ENCODE measurements at places on chromosomes 13 and 19.

DNA sequence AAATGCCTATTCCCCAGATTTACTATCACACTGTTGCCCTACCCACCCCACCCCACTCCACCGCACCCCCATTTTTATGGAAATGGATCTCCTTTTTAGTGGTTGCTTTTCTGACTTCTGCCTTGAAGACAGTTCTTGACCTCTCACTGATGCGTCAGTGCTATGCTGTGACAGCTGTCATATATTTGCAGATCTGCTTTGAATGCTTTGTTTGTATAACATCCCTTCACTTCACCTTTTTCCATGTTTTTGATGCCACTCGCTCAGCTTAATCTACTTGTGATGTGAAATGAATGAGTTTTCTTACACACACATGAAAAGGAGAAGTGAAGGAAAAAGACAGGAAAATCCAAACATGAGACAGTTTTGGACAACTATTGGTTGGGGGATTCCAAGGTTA lies 731.0 kb downstream of the SLITRK6 start:
- DNase-seq, result peak; percentile 20

DNA sequence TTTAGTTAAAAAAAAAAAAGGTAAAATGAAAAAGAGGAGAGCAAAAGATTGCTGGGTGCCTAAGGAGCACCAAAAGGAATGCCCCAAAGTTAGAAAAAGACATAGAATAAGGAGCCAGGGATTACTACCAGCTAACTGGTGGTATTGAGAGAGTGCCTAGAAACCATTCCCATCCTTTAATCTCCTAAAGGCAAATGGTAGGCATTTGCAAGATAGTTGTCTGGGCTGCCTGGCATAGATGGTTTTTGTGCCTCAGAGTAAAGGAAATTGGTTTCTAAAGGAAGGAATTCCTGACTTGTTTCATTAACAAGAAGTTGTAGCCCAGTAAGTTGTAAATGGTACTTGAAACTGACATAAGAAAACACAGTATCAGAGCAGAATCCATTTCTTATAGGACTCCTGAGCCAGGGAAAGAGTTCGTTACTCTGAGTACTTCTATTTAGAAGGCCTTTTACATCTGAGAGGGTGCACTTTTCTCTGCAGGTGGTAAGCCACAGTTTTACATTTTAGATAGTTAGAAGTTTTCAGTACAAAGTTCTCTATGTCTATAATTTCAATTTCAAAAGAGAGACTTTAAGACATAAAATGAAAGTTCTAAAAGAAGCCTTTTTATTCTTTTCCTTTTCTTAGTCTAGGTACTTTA lies 92.6 kb downstream of the OLFM4 start:
- DNase-seq, result no peak

DNA sequence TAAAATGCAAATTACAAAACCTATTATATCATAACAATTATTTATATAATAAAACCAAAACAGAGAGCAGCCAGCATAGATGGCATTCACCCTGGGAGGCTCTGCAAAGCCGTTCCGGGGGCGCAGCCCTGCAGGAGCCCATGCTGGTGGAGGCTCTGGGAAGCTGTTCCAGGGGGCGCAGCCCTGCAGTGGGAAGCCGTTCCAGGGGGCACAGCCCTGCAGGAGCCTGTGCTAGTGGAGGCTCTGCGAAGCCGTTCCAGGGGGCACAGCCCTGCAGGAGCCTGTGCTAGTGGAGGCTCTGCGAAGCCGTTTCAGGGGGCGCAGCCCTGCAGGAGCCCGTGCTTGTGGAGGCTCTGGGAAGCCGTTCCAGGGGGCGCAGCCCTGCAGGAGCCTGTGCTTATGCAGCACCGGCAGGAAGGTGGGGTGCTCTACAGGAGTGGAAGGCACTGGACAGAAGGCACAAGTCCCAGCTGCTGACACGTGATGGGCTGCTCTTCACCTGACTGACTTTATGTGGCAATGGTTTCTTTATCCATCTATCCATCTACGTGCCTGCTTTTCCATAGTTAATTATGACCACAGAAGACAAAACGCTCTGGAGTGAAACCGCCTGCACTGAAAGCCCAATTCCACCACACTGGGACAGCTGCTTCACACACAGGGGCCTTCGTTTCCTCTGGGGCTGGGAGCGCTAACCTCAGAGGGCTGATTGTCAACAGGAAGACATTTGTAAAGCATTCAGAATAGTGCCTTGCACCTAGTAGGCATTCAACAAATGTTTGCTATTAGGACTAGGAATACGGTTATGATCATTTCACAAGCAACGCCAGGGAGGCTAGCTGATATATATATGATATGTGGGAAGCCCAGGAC lies 23.7 kb downstream of the PCID2 start:
- no peak for DNase-seq

DNA sequence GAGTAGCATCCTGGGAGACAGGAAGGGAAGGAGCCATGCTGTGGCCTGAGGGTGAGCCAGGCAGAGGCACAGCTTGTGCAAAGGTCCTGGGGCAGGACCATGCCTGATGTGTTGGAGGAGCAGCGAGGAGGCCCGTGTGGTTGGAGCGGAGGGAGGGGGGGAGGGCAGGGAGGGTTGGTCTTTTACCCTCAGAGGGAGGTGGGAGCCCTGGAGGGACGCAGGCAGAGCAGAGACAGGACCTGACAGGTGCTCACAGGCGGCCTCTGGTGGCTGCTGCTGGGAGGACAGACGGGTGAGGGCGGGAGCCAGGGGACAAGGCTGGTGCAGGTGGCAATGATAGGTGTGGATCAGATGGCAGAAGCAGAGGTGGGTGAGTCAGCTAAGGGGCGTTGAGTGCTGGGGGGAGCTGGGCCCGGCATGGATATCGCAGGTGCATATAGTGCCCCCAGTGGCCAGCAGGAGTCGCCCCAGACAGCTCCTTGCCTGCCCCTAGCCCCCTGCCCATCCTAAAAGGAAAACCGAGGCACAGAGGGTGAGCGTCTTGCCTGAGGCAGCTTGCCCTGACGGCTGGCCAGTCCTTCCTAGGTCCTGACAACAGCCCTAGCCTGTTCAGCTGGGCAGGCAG lies 9.8 kb upstream of the GNA15 start:
- peak; percentile 21 for DNase-seq

DNA sequence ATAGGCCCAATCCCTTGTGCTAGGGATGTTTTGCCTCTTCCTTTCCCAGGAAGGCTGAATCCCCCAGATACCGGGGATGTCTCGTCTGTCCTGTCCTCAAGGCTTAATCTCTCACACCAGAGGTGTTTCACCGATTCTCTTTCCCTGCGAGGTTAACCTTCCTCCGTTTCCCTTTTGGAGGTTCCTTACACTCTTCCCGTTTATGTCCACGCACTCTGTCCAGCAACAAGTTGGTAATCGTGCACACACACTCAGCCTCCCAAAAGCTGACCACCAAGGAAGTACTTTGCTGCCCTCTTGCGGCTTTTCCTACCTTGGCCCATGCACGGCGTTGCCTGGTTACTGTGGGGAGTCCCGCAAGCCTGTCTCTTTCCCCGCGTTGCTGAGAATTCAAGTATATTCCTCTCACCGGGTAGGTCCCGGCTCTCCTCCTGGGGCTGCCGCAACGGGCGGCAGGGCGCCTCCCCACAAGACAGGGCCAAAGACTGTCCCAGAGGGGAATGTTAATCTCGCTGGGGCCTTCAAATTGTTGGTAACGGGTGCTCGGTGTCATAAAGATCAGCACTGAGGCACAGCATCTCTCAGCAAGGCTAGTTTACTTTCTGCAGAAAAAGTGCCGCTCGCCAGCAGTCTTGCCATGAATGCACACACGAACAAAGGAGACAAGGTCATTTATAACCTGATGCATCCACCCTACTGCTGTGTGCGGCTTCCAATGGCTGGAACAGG lies 36.7 kb upstream of the CD177 start:
- DNase-seq, result peak; percentile 1

GRCh38 chr19:35042954-35043604 lies 1.6 kb downstream of the HPN start:
- DNase-seq, result no peak

DNA sequence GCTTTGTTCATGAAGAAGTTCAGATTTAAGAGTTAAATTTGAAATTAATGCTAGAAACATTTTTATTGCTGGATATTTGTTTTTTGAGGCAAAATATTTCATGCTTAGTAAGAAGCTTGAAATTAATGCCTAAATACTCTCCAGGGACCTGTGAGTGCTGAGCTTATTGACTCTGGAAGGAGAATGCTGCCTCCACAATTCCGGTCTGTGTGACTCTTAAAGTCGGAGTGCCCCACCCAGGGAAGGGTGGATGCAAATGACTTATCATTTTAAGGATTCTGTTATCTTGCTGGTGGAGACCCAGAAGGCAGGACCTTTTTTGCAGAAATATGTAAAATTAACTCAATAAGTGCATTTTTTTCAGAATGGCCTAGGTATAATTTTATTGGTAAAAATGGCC lies 143.8 kb upstream of the RXFP2 start:
- no peak for DNase-seq

DNA sequence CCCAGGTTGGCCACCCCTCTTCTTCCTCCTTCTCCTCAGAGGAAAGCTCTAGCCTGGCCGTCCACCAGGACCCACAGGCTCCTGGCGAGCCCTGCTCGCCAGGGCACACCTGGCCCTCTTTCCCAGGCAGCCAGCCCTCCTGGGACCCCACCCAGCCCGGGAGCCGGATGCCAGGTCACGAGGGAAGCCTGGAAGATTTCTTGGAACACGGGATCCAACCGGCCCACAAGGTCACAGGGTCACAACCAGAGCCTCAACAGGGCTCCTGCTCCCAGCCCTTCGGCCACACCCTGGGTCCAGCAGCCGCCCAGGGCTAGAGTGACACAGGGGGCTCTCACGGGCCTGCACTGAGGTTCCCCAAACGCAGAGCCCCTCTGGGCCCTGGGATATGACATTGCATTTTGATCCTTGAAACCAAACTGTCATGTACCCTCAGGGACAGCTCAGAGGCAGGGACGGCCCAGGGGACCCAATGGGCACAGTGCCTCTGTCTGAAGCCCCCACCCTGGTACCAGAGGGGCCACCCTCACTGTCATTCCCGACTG lies 5.5 kb downstream of the MKNK2 start:
- no peak for DNase-seq

Measured in NCI-H1417 (cell line).